Small intestine (tissue), 16 donors: ENCODE measurements at places on chromosomes 13 and 19.

DNA sequence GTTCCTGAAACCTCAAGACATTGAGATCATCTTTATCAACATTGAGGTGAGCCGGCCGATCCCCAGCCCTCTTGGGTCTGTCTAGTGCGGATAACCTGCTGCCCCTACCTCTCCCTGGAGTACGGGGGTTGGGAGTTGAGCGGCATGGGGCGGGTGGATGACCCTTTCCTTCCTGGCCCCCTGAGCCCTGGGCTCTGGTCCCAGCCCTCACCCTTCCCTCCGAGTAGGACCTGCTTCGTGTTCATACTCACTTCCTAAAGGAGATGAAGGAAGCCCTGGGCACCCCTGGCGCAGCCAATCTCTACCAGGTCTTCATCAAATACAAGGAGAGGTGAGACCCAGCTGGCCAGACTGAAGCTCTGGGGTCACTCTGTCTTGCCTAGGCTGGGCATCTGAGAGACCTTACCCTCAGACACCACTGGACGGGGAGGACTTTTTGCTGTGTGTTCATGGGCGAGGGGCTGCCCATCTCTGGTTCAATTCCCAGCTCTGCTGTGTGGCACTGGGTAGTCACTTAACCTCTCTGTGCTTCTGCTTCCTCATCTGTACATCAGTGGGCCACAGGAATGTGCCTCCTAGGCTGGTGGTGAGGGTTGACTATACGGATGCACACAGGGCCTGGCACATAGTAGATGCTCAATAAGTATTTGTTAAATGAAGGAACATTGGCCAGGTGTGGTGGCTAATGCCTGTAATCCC, 52.7 kb downstream of the VAV1 start:
- no peak overlapping the region for H3K27ac ChIP-seq
- H3K4me3 ChIP-seq, result no peak overlapping the region
- H3K27me3 ChIP-seq, result no peaks in the 10 kb centered on the region
- no peaks in the 10 kb centered on the region for H3K4me1 ChIP-seq
- no peaks in the 10 kb centered on the region for H3K36me3 ChIP-seq

GRCh38 chr19:14582894-14583340, at the start of gene CLEC17A:
Gene CLEC17A (plus strand): TSS chr19:14583084. CDS start chr19:14583161, 77 bp downstream.
- H3K36me3 ChIP-seq, result no peaks in the 10 kb centered on the region
- no peaks in the 10 kb centered on the region for H3K27me3 ChIP-seq
- DNase-seq, result no peak
- H3K27ac ChIP-seq, result no peak within 1 kb of the TSS

DNA sequence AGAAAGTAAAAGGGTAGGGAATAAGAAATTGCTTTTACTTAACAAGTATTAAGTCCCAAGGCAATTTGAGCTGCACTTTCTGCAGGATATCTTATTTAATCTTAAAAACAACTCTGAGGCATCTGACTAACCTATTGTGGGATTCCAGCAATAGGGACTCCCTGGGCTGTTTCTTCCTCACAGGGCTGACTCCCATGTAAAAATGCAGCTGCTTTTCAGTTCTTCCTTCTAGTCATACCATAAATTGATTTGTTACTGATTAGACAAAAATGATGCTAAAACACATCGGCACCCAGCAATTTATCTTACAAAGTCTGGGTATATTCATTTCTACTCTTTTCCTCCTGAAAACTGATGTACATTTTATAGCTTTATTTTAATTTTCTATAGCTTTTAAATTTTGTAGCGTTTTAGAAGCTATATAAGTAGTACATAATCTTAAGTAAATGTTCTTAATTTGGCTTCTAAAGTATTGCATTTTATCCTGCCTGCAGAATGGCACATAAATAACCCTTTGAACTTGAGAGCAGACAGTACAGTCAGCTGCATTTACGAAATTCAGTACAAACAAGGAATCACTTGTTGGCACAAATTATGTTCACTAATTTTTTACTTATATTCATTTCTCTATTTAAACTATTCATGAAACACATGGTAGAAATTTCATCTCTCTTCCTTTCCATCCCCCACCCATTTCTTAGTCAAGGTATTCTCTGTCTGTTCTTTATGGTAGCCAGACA, 102.4 kb upstream of the FRY start:
- H3K4me1 ChIP-seq, result peaks cover 4% of the 10 kb centered on the region
- no peaks in the 10 kb centered on the region for H3K36me3 ChIP-seq
- H3K27me3 ChIP-seq, result no peaks in the 10 kb centered on the region
- H3K4me3 ChIP-seq, result no peak overlapping the region
- no peak overlapping the region for H3K27ac ChIP-seq
- DNase-seq, result no peak

DNA sequence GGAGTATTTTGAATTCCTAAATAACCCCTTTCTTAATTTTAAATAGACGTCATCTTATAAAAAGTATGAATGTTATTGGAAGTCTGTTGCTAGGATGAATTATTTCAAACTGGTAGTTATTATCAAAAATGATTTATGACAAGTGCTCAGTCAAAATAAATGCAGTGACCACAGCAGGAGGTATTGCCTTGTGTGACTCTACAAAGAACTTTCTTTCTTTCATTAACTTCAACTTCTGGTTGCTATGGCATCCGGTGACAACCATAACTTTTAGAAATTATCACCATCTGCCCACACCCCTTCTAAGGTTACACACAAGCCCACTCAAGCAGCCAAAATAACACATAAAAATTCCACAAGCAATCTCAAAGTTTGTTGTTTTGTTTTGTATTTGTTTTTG, 189.9 kb downstream of the DACH1 start:
- no peaks in the 10 kb centered on the region for H3K27me3 ChIP-seq
- DNase-seq, result no peak
- no peak overlapping the region for H3K27ac ChIP-seq
- no peaks in the 10 kb centered on the region for H3K36me3 ChIP-seq
- H3K4me3 ChIP-seq, result no peak overlapping the region

DNA sequence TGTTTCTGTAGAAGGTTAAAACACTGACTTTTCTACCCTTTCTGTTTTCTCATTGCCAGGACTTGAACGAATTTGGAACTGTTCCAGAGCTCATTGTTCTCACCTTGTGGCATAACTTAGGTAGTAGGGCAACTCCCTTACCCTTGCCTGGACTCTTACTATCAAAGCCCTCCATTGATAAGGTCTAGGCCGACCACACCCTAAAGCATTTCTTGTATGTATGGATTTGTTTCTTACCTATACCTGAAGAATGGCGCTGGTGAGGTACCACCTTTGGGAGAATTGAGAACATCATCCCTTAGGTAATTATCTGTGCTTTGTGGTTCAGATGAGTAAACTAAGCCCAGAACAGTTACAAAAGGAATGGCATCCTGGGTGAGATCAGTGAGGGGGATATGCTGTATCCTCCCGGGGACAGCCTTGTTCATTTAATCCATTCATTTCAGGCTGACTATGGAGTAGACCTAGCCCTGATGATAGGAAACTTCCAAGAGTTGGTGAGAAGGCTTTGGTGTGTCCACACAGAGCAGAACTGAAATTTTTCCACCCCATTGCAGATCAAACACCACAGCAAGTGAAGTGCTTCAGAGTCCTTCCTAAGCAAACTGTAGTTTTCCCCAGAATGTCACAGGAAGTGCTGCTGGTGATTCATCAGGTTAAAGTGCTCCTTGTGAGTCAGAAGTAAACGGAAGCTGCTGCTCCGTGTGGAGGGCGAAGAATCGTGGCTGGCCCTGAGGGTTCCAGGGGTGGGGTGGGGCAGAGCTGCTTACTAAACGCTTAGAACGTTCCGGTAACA, 113.0 kb downstream of the TEX26 start:
- no peaks in the 10 kb centered on the region for H3K36me3 ChIP-seq
- H3K27me3 ChIP-seq, result peaks cover 3% of the 10 kb centered on the region
- H3K4me3 ChIP-seq, result no peak overlapping the region
- DNase-seq, result peak; percentile 76
- peak overlapping the region; percentile 95 for H3K27ac ChIP-seq

- no peak overlapping the region for H3K4me3 ChIP-seq
- no peak for DNase-seq
- H3K27ac ChIP-seq, result no peak overlapping the region
Measured at GRCh38 chr13:113794764-113795173, 35.7 kb downstream of the TMEM255B start.

DNA sequence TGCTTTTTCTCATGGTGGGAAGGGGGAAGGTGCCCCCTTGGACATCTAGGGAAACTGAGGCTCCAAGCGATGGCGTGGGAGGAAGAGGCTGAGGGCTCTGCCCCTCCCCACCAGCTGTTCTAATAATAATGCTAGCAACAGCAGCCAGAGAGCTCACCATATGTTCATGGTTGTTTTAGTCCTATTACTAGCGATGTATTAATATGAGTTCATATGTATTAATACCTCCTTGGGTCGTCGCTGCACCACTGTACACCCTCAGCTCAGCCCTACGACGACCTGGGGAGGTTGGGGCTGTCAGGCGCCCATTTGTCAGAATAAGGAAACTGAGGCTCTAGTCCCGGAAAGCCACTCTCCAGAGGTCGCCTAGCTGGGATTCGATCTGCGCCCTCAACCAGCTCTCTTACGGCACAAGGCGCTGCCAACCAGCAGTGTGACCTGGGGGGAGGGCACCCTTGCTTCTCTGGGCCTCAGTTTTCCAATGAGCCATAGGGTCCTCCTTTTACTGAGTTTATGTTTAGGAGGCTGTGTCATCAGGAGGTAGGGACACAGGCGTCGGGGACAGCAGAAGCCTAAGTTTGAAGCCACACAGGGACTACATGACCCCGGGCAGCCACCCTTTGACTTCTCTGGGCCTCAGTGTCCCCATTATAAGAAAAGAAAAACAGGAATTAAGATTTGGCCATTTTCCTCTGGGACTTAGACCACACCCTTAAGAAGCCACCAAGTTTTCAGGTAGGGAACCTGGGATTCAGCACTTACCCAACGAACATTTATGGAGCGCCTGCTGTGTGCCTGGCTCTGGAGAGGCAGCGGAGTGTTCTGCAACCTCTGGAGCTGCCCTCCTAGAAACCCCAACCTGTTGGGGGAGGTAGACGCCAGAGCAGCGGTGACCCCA, 664 bp downstream of the MAST3 start:
- H3K4me1 ChIP-seq, result peaks cover 29% of the 10 kb centered on the region
- DNase-seq, result no peak
- no peaks in the 10 kb centered on the region for H3K36me3 ChIP-seq
- H3K27me3 ChIP-seq, result no peaks in the 10 kb centered on the region
- H3K4me3 ChIP-seq, result peak overlapping the region; percentile 40

GRCh38 chr13:21138561-21138960, 37.8 kb downstream of the SKA3 start:
- H3K27ac ChIP-seq, result no peak overlapping the region
- no peak overlapping the region for H3K4me3 ChIP-seq
- peaks cover 8% of the 10 kb centered on the region for H3K4me1 ChIP-seq
- no peaks in the 10 kb centered on the region for H3K27me3 ChIP-seq
- no peak for DNase-seq
- no peaks in the 10 kb centered on the region for H3K36me3 ChIP-seq

GRCh38 chr13:60944863-60945262, 470.8 kb downstream of the PCDH20 start:
- no peaks in the 10 kb centered on the region for H3K36me3 ChIP-seq
- no peak for DNase-seq
- no peaks in the 10 kb centered on the region for H3K27me3 ChIP-seq
- H3K4me3 ChIP-seq, result no peak overlapping the region
- no peak overlapping the region for H3K27ac ChIP-seq

DNA sequence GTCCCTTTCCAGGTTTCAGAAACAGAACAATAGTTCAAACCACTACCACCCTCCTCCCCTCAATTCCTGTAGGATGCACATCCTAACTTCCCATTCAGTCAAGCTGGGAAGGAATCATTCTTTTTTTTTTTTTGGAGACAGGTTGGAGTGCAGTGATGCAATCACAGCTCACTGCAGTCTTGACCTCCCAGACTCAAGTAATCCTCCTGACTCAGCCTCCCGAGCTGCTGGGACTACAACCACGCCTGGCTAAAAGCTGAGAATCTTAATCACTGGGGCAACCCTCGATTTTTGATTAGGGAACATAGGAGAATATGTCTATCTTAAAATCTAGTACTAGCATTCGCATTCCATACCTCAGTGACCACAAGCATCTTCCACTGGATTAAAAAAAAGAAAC, 146.2 kb downstream of the ABCC4 start:
- H3K4me1 ChIP-seq, result no peaks in the 10 kb centered on the region
- no peak overlapping the region for H3K4me3 ChIP-seq
- no peak overlapping the region for H3K27ac ChIP-seq

- no peak overlapping the region for H3K27ac ChIP-seq
- no peaks in the 10 kb centered on the region for H3K27me3 ChIP-seq
- no peak for DNase-seq
- no peaks in the 10 kb centered on the region for H3K36me3 ChIP-seq
- no peak overlapping the region for H3K4me3 ChIP-seq
Measured at GRCh38 chr13:105599477-105600037, 935.9 kb downstream of the EFNB2 start.

DNA sequence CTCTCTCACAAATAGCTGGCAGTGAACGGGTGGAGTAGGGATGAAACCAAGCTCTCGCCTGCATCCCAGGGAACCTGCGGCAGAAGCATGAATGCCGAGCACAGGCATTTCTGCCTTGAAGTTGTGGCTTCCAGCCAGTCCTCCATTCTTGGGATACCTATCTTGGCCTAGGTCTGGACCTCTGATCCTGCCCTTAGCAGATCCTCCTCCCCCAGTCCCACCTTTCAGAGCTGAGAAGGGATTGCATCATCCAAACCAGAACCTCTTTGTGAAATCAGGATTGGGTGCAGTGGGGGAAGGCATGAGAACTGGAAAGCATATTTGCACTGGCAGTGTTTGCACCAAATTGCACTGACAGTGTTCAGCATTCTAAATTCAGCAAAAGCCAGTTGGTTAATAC, 5.8 kb downstream of the ZNF780A start:
- no peak overlapping the region for H3K27ac ChIP-seq
- no peaks in the 10 kb centered on the region for H3K27me3 ChIP-seq
- no peak for DNase-seq
- H3K4me1 ChIP-seq, result no peaks in the 10 kb centered on the region
- no peak overlapping the region for H3K4me3 ChIP-seq

- H3K4me1 ChIP-seq, result no peaks in the 10 kb centered on the region
- no peak overlapping the region for H3K4me3 ChIP-seq
- H3K27me3 ChIP-seq, result no peaks in the 10 kb centered on the region
- no peak for DNase-seq
- peaks cover 32% of the 10 kb centered on the region for H3K36me3 ChIP-seq
- peak overlapping the region; percentile 82 for H3K27ac ChIP-seq
Measured at GRCh38 chr19:10780368-10780767, 55.6 kb downstream of the TMED1 start.

DNA sequence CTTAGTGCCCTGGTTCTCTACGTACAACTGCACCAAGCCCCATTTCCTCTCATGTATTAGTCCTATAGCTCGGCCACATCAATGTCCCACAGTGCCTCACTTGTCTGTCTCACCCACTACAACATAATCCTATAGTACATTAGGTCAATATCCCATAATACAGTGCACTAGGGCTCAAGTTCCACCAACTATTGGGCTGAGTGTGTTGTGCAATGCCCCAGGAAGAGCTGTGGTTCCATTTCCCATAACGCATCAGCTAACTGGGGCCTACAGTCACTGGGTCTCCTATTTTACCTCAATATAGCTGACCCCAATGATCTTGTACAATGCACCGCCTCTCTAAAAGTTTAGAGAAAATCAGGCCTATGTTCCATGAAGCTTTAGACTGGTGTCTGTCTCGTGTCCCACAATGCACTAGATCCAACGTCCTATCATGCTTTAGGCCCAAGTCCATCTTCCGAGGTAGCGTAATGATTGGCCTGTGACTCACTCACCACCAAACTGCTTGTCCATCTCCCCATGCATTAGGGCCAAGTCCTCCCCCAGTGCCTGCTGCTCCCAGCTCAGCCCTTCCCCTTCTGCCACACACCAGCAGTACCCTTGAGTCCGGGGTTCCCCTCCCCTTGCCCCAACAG, 21.8 kb downstream of the TSKS start:
- H3K4me1 ChIP-seq, result no peaks in the 10 kb centered on the region
- no peak overlapping the region for H3K27ac ChIP-seq
